ENCODE measurements at places on chromosomes 12 and 14.
A peak's percentile ranks its signal among the peaks of the same experiment; 100 is the strongest.

DNA sequence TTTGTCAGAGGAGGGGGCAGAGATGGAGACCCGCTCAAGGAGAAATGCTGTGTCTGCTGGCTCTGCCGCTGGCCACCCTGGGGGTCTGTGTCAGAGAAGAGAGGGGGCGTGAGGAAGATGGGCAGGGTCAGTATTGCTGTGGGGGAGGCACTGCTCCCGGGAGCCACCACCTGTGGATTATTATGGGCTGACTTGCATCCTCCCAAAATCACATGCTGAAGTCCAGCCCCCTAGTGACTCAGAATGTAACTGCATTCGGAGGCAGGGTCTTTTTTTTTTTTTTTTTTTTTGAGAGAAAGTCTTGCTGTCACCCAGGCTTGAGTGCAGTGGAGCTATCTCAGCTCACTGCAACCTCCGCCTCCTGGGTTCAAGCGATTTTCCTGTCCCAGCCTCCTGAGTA lies 12.3 kb downstream of the ABCD4 start:
- DNase-seq: no peak

- peak; percentile 13 for DNase-seq
Measured at GRCh38 chr12:13390381-13390861, 193.9 kb downstream of the EMP1 start.

- DNase-seq: no peak
Measured at GRCh38 chr12:115042341-115042740, 358.4 kb upstream of the TBX3 start.

- DNase-seq: no peak
Measured at GRCh38 chr12:3527181-3527580, 36.2 kb downstream of the PRMT8 start.

- peak; percentile 61 for DNase-seq
Measured at GRCh38 chr12:68611094-68611805, 551 bp downstream of the RAP1B start.

DNA sequence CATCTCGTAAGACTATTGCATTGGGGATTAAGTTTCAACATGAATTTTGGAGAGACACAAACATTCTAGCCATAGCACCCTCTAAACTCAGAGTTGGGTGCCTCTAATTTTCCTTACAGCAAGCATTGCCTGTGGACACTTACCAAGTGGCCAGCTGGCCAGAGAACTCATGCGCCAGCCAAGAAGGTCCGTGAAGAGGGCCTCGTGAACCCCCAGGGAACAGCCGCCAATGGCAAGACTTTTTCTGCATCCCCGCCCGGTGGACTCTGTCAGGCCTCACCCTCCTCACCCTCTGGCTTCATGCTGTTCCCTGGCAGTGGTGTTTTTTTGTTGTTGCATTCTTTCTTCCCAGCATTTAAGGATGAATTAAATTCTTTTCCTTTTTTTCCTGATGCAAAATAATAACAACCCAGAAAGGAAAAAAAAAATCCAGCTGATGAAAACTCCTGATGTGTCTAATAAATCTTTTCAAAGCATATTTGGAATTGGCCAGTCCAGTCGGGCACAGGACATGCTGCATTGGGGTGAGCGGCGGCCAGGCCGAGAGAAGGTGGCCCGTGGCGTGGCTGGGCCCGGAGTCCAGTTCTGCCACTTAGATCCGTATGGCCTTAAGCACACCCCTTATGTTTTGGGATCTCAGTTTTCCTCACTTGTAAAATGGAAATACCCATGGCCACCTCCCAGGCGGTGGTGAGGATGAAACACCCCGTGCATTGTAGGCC lies 191.9 kb upstream of the DIO3 start:
- no peak for DNase-seq

DNA sequence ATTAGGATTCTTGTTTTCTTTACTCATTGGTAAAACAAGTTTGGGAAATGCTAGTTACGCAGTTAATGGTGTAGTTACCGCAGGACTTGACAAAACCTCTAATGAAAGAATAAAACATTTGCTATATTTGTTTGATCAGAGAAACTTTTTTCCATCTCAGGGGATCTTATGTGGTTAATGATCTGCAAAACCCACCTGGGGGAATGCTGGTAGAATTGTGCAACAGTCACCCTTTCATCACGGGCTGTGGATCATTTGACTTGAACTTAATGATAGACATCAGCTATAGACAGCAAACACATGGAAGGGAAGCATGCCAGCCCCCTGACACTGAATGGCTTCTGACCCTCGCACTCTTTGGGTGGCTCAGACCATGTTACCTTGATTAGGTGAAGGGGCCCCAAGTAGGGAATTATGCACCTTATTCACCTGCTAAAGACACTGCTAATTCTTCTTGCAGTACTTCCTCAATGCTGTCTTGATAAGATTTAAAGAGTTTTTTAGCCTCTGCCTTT lies 84.2 kb downstream of the PDE3A start:
- DNase-seq: no peak

DNA sequence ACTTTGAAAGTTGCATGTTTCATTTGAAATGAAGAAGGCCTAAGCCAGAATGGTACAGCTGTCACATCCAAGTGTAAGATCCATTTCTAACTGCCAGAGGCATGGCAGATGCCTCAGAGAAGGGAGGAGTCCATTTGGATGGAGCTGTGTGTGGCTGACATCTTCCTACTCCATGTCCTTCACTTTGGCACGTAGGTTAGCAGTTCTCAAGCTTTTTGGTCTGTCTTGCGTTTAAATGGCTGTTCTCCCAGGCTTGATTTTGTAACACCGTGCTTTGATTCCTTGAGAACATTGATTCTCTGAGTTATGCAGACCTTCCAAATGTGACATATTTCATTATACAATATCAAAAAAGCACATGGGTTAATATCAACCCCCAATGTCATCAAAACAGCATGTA lies 23.4 kb downstream of the EML1 start:
- no peak for DNase-seq

DNA sequence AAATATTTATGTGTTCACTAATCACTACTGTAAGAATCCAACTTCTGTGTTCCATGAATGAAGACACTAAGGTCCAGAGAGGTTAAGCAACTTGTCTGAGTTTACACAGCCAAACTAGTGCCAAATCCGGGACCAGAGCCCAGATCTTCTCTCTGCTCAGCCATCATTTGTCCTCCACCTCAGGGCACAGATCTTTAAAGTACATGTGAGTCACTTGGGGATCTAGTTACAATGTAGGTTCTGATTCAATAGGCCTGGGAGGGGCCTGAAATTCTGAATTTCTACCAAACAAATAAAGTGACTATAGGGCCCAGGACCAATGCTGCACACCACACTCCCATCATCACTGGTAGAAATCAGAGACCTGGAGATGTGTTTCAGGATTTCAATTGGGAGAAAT lies 162.9 kb downstream of the GXYLT1 start:
- no peak for DNase-seq

DNA sequence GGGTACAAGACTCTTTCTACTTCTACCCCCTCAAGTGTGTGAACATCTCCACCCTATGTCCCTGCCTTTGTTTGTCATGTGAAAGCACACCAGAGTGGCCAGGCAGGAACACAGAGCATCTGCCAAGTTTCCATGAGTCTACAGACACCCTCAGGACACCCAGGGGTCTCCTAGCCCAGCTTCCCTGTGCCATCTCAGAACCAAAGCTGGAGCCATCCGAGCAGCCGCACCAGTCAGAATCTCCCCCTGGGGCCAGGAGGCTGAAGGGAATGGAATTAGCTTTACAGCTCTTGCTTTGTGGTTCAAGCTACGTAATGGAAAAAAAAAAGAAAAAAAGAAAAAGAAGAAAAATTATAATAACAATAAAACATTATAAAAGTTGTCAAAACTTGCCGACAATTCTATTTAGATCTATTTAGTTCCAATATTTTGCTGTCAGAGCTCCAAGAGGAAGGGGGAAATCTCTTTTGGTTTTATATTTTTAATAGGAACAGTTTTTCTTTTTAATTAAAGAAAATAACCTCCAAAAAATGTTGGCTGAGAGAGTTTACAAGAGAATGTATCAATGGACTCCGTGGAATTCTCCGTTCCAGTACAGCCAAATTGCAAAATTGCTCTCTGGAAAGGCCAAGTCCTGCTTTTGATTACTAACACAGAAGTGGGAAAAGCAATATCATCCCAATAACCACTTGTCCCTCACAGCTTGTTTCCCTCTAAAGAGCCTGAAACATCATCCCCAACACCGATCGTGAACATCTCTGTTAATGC lies 37.1 kb downstream of the TBX5 start:
- no peak for DNase-seq

- no peak for DNase-seq
Measured at GRCh38 chr12:113424456-113424855, 2.3 kb downstream of the SDSL start.

- DNase-seq: peak; percentile 91
Measured at GRCh38 chr12:51591016-51591901, at the start of gene SCN8A. Gene SCN8A, plus strand, starts transcription at chr12:51591233. Its CDS starts 71,585 bp downstream, at chr12:51662818.

GRCh38 chr12:72889791-72890190 lies 617.6 kb downstream of the TRHDE start:
- no peak for DNase-seq

DNA sequence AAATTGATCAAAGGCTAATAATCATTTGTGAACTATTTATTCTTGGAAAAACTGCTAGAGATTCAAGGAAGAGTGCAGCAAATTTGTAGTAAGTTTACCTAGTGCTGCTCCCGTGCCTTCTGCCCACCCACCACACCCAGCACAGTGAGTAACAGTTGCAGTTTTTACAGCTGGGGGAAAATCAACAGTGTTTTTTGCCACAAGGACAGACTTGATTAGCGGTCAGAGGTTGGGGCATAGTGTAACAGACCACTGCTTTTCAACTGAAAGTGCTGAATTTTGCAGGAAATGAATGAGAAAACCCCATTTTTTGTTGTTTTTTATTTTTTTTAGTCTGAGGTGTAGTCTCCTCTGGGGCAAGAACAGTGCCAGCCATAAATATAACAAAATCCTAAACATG lies 7.5 kb upstream of the KLRK1 start:
- peak; percentile 76 for DNase-seq

DNA sequence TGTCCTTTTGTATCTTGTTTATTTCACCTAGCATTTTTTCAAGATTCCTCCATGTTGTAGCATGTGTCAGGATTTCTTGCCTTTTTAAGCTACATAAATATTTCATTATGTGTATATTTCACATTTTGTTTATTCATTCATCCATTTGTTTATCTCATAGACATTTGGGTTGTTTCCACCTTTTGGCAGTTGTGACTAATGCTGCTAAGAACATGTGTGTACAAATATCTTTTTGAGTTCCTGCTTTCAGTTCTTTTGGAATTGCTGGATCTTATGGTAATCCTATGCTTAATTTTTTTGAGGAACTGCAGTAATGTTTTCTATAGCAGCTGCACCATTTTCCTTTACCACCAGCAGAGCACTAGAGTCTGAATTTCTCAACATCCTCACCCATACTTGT lies 62.4 kb downstream of the SCN8A start:
- no peak for DNase-seq

DNA sequence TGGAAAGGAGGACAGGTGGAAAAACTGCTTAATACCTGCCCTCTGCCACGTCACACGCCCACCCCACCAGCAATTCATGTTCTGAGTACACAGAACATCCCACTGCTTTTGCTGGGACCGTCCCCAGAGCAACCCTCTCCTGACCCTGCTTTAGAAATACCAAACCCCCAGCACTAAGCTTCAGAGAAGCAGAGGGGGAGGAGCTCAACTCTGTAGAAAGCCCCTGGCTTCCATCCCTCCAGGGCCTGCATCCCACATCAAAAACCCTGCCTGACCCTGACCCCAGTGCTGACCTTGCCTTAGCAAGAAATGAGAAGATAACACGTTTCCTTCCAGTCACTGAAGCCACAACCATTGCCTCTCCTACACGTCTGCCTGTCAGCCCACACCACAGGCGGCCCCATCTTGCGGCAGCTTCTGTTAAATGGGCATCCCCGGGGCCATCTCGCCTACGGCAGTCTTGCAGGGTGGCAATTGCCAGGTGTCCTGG lies 19.7 kb downstream of the VDR start:
- DNase-seq: no peak

- DNase-seq: peak; percentile 43
Measured at GRCh38 chr14:35814371-35815005, 5.4 kb upstream of the RALGAPA1 start.

DNA sequence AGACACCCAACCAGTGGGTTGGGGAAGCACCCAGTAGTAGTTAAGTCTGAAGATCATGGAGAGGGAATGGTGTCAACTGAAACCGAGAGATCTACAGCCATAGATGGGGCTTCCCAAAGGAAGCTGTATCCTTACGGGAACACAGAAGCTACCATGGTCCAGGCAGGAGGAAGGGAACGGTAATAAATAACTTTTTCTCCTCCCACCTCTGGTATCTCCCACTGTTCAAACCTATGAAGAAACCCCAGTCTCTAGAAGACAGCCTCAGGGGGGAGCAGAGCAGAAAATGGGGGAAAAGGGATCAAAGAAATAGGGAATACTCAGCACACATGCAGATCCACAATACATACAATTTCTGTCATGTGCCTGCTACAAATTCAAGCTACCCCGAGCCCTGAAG lies 33.4 kb downstream of the ZNF605 start:
- no peak for DNase-seq

GRCh38 chr12:131636940-131637750 lies 73.7 kb upstream of the SFSWAP start:
- no peak for DNase-seq

DNA sequence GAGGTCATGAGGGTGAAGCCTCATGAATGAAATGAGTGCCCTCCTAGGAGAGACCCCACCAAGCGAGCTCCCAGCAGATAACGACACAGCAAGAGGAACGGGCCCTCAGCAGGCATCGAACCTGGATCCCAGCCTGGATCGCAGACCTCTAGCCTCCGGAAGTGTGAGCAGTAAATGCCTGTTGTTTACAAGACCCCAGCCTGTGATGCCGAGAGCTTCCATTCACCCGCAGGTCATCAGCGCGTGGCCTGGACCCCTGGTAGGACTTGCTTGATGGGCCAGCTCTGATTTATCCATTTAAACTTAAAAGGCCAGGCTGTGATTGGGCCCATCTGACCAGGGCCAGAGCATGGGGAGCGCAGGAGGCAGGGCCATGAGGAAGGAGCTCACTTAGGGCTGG lies 7.0 kb downstream of the TMEM179 start:
- no peak for DNase-seq

DNA sequence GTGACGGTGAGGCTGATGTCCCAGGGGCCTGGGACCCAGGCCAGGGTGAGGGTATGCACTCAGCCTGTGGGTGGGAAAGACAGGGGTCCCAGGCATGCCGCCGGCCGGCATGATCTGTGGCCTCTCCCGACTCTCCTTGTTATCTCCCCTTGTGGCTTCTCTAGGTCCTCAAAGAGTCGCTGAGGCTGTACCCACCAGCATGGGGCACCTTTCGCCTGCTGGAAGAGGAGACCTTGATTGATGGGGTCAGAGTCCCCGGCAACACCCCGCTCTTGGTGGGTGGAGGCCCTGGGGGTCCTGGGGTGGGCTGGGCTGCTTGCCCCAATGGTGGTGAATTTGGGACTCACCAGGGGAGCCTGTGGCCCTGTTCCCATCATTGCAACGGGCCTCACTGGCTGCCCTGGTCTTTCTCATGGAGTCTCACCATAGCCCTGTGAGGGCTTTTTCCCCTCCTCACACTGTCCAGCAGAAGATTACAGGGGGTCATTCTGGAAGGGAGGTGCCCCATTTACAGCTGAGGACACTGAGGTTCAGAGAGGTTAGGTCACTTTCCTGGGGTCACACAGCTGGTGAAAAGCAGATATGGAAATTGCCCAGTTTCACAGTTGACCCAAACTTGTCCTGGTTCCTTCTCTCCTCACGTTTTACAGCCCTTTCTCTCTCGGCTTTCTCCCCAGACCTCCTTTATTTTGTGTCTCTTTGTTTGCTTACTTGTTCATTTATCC lies 37.9 kb downstream of the CYP46A1 start:
- no peak for DNase-seq

- DNase-seq: peak; percentile 84
Measured at GRCh38 chr14:96098309-96098998, 59.3 kb downstream of the C14orf132 start.

GRCh38 chr12:45357539-45358417 lies 141.9 kb downstream of the ANO6 start:
- no peak for DNase-seq

Measured in NCI-H146 (cell line).